ENCODE measurements at places on chromosomes 12 and 14. TPM values are rescaled to one million over a fixed set of nuclear protein-coding genes. Genes with fewer than 3 reads are reported as not detected.

Gene BICDL1
- total RNA-seq: not detected

DNA sequence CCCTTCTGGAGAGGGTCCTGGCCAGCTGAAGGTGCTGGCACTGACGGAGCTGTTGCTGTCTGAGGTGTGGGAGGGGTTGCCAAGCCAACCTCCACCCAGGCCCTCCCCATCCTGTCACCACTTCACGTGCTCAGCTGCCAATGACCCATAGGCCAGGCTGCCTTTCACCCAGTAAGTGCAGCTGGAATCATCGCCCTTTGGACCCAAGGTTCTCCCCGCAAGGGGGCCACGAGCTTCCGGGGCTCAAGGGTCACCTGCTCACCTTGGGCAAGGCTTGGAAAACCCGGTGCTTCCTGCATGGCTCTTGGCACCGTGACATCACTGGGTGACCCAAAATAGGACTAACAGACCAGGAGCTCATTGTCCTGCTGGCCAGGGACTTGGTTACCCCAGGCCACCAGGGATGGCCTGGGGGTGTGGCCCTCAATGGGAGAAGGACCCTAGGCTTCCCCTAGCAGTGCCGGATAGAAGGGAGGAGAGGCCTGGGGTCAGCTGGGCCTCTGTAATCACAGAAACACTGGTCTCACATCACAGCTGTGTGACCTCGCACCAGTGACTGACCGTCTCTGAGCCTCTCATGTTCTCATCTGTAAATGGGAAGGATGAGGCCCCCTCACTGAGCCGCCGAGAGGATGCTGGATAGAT lies 51.3 kb downstream of the CCDC85C start:
- no peaks in the 10 kb centered on the region for H3K36me3 ChIP-seq
- H3K4me1 ChIP-seq: no peaks in the 10 kb centered on the region
- no peak for DNase-seq
- no peak overlapping the region for H3K4me3 ChIP-seq
- H3K27ac ChIP-seq: no peak overlapping the region

DNA sequence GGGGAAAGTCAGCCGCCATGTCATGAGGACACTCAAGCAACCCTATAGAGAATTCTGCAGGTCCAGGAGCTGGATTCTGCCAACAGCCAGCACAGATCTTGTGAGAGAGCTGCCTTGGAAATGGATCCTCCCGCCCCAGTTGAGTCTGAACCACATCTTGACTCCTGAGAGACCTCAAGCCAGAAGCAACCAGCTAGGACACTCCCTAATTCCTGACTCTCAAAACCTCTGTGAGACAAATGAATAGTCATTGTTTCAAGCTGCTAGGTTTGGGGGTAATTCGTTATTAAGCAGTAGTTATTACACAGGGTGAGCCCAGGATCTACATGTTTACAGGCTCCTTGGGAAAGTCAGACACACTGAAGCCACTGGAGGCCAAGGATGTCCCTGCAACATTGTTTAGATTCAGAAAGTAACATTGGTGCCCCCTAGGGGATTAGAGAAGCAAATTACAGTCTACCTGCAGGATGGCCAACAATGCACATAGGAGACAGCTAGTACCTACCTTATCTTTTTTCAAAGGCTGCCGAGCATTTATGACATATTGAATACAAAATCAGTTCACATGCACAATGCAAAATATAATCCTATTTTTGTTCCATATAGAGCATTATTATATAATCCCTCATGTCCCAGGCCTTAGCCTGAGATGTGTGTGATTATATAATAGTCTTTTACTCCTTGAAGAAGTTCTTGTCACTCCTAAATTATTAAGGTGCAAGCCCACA lies 57.9 kb upstream of the FICD start:
- no peaks in the 10 kb centered on the region for H3K4me1 ChIP-seq
- H3K27me3 ChIP-seq: peaks cover 18% of the 10 kb centered on the region
- DNase-seq: peak; percentile 81
- no peak overlapping the region for H3K27ac ChIP-seq
- no peak overlapping the region for H3K4me3 ChIP-seq

Gene HCAR3
- not detected for total RNA-seq

DNA sequence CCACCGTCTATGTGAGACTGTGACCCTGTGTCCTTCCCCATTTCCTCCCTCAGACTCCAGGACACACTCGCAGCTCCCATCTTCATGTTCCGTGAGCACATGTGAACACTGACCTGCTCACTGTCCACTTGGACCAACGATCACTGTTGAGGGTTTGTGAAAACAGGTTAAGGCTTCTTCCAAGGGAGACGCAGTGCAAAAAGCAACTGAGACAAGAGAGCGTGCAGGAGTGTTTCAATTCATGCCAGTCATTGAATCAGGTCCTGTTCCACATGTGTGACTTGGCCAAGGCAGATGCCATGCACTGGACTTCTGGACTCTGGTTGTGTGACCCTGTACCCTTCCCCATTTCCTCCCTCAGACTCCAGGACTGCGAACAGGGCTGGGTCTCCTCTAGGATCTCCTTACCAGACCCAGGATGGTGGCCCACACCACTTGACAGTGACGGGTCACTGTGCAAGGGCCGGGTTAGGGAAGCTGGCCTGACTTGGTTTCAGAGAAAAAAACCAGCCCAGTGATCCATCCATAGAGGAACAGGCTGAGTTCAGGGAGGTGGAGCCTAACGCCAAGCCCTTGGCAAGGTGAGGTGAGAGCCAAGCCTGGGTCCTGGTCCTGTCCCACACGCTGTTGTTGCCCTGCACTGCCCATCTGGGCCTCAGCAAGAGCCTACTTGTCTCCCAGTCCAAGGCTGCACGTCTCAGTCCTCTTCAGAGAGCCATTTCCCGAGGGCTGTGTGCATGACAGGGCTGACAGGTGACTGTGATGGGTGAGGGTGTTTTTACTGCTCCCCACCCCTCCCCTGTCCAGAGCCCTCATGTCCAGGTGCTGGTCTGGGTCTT lies 5.7 kb upstream of the KRT5 start:
- H3K36me3 ChIP-seq: no peaks in the 10 kb centered on the region
- H3K4me3 ChIP-seq: no peak overlapping the region
- no peak for DNase-seq
- no peaks in the 10 kb centered on the region for H3K4me1 ChIP-seq

Gene ADCY4
- total RNA-seq: 0.38 TPM

GRCh38 chr14:71339650-71340415 lies 432.6 kb downstream of the PCNX1 start:
- DNase-seq: no peak
- no peak overlapping the region for H3K27ac ChIP-seq
- 0 out of 2 replicates have a peak, but pooled peaks cover 3% of the 10 kb centered on the region for H3K36me3 ChIP-seq
- no peaks in the 10 kb centered on the region for H3K4me1 ChIP-seq

Gene ACTR6
- 36.3 TPM for total RNA-seq

- no peaks in the 10 kb centered on the region for H3K4me1 ChIP-seq
- no peak overlapping the region for H3K4me3 ChIP-seq
- H3K27ac ChIP-seq: no peak overlapping the region
- no peaks in the 10 kb centered on the region for H3K36me3 ChIP-seq
These were observed 21.1 kb upstream of the LRTM2 start for GRCh38 chr12:1799051-1799881.

DNA sequence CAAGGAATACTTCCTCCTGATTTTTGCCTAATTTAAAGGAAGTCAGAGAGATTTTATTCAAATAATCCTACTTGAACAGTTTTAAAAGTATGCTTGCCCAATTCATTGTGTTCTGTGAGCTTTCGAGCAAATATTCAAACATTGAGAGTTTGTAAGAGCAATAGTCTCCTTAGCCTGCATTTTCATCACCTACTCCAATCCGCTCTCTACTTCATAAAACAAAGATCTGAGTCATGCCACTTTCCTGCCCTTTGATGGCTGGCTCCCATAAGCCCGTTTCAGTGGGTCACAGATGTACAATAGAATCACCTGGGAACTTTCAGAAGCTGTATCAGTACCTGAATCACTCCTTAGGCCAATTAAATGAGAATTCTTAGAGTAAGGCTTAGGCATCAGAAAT lies 319.2 kb downstream of the PDZRN4 start:
- H3K27ac ChIP-seq: no peak overlapping the region
- H3K36me3 ChIP-seq: no peaks in the 10 kb centered on the region
- no peak overlapping the region for H3K4me3 ChIP-seq
- no peaks in the 10 kb centered on the region for H3K4me1 ChIP-seq

DNA sequence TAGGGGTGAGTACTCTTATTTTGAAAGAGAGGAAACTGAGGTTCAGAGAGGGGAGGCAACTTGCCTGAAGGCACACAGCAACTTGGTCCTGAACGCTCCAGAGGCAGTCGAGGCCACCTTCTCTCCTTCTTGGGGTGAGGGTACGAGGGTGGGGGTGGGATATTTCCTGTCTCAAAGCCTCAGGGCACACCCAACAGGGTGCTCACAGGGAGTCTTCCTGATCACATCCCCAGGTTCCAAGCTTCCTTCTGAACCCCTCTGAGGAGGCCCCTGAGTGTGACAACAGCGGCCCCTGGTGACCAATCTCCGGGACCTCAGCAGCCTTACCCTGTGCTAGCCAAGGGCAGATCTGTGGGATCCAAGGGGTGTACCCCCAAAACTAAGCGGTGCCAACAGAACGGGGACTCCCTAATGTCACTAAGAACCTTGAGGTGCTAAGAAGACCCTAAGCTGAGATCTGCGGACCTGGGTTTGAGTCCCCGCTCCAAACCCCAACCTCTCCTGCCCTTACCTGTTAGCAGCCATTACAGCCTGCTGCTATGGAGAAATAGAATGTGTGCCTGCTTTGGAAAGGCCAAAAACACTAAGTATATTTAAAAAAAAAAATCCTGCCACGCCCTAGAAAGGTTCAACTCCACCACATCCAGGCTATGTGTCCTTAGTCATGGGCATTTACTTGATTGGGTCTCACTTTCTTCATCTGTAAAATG lies 57.9 kb downstream of the TRPV4 start:
- no peaks in the 10 kb centered on the region for H3K4me1 ChIP-seq
- H3K27me3 ChIP-seq: no peaks in the 10 kb centered on the region
- no peak overlapping the region for H3K27ac ChIP-seq
- H3K36me3 ChIP-seq: no peaks in the 10 kb centered on the region

Gene ZNF268
- total RNA-seq: 24.5 TPM

DNA sequence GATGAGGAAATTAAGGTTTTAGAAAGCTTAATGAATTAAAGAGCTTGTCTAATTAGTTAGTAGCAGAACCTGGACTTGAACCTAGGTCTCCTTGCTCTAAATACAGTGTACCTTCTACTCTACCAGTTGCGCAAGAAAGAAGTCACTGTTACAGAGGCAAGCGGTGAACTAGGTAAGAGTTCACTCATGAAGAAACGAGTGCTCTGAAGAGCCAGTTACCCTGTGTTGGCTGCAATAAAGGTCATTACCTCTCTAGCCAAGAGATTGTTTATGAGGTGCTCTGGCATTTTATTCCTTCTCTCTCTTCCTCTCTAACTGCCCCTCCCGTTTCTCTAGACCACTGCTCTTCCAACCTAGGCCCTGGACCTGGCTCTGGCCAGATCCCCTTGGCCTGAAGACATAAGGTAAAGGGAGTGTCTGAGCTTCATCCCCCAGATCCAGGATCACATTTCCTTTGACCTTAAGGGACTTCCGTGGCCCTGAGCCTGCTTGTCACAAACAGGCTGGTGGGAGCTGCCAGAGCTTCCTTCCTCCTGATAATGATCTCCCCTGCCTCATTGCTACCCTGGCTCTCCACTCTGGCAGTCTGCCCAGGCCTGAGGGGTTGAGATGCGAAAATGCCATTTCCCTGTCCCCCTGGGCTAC lies 1.9 kb downstream of the RNASE7 start:
- no peak for DNase-seq
- no peak overlapping the region for H3K4me3 ChIP-seq
- no peaks in the 10 kb centered on the region for H3K36me3 ChIP-seq
- peaks cover 28% of the 10 kb centered on the region for H3K4me1 ChIP-seq
- H3K27ac ChIP-seq: no peak overlapping the region
- H3K27me3 ChIP-seq: no peaks in the 10 kb centered on the region

DNA sequence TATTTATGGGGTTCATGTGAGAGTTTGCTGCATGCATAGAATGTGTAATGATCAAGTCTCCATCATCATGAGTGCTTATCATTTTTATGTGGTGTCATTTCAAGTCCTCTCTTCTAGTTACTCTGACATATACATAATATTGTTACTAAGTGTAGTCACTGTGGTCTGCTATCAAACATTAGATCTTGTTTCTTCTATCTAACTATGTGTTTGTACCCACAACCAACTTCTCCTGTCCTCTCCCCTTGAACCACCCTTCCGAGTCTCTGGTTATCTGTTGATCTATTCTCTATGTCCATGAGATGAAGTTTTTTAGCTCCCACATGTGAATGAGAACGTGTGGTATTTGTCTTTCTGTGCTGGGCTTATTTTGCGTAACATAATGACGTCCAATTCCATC lies 107.7 kb downstream of the RAD51B start:
- no peak for DNase-seq
- no peak overlapping the region for H3K27ac ChIP-seq
- H3K4me1 ChIP-seq: no peaks in the 10 kb centered on the region
- H3K27me3 ChIP-seq: no peaks in the 10 kb centered on the region
- H3K4me3 ChIP-seq: no peak overlapping the region

DNA sequence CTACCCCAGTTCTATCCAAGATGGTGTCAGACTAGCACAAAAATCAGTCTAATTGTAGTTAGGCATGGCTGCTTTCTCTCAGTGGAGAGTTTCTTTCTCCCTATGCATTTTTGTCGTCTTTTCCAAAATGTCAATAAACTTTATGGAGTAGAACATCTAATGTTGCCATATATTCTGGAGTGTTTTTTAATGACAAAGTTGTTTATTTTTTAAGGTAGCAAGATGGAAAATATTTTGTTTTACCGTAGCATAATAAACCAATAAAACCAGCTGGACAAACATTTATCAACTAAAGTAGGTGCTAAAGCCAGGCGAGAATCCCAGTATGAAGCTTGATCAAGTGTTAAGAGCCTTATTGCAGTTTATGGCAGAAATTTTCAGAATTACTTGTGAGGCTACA lies 146.3 kb downstream of the TMTC2 start:
- no peak overlapping the region for H3K4me3 ChIP-seq
- DNase-seq: no peak
- no peak overlapping the region for H3K27ac ChIP-seq
- no peaks in the 10 kb centered on the region for H3K27me3 ChIP-seq

GRCh38 chr12:88957358-88957757 lies 377.1 kb upstream of the KITLG start:
- peaks cover 8% of the 10 kb centered on the region for H3K4me1 ChIP-seq
- H3K27me3 ChIP-seq: no peaks in the 10 kb centered on the region
- H3K4me3 ChIP-seq: no peak overlapping the region
- H3K27ac ChIP-seq: no peak overlapping the region
- DNase-seq: peak; percentile 50

Gene DEGS2
- total RNA-seq: not detected

DNA sequence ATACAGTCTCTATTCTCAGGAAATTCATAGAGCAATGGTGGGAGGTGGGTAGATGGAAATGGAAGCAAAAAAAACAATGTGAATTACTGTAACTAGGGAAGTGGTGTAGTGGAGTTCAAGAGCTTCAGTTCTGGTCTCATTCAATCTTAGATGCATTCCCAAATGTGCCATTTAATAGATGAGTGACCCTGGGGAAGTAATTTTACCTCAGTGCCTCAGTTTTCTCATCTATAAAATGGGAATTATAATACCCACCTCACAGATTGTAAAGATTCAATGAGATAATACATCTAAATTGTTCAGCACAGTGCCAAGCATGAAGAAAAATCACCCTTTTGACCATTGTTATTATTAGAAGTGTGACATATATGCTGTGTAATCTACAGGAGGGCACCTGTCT lies 173.1 kb downstream of the SLC38A4 start:
- no peak for DNase-seq
- H3K27me3 ChIP-seq: no peaks in the 10 kb centered on the region
- no peak overlapping the region for H3K4me3 ChIP-seq
- peaks cover 8% of the 10 kb centered on the region for H3K4me1 ChIP-seq

Gene C12orf50
- total RNA-seq: not detected

Gene TOMM20L
- total RNA-seq: not detected

Gene SLCO1B3
- total RNA-seq: not detected

Gene ZDHHC22
- not detected for total RNA-seq

Measured in GM23248 (cell line).